HuH-7.5 (cell line): ENCODE measurements at places on chromosomes 7 and 10.

DNA sequence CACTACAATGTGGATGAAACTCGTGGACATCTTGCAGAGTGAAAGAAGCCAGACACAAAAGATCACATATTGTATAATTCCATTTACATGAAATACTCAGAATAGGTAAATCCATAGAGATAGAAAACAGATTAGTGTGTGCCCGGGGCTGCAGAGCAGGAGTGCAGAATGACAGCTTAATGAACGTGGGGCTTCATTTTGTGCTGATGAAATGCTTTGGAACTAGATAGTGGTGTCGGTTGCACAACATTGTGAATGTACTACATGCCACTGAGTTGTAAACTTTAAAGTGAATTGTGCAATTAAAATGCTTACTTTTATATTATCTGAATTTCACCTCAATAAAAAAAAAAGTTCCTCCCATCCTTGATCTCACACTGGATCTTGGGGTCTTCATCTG lies 31.8 kb upstream of the CARD11 start:
- no peak for DNase-seq

DNA sequence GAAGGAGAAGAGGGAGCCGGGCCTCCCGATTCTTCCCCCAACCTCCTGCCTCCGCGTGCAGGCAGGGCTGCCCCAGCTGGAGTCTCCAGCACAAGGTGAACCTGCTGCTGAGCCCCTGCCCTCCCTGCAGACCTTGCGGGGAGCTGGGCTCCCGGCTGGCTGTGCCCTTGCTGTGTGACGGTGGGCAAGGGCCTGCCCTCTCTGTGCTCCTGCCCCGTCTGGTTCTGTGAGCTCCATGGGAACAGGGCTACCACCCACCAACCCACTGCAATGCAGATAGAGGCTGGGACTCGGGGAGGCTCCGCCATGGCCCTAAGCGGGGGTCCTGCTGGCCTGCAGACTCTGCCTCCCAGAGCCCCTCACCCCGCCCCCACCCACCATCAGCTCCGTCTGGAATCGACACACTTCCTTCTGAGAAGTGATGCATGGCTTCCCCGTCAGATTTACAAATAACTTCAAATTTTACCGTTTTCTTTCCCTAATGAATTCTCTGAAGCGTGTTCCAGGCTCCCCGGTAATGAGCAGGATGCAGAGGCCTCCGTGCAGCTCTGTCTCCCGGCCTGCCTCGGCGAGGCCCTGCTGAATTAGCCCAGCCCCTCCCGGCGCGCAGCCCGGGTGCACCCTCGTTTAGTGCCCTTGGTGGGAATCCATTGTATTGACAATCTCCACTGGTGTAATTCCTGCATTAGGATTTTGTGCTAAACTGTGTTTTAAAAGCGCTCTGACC lies 111.0 kb downstream of the MICALL2 start:
- no peak for DNase-seq

DNA sequence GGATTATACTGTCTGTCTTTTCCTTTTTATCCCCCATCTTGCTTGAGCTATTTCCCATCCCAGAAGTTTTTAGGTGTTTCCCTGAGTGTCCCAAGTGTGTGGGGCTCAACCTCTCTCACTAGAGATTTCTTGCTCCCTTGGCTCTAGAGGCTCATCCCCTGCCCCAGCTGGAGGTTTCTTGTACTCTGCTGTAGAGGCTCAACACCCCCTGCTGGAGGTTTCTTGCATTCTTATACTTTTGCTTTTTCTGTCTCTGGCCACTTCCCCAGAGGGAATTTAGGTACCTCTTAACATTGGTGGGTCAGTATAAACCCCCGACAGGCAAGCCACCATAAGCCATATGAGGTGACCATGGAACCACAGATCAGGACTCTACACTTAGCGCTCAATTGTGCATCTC lies 114.2 kb upstream of the FAM3C start:
- no peak for DNase-seq

DNA sequence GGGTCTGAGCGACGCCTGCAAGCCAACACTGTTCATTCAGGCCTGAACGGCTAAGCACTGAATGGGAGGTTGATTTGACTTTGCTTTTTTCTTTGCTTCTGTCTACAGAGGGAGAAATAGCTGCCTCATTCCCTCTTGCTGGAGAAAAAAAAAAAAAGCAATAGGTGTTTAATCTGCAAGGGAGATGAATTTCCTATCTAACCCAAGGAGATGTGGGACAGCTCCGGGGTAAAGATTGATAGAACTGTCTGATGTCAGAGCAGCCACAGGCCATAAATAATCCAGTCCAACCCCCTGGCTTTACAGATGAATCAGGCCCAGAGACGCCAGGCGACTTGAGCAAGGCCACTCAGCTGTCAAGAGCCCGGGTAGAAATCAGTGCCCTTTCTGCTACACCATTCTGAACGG lies 168.0 kb downstream of the ARHGAP12 start:
- DNase-seq = no peak

- no peak for DNase-seq
Measured at GRCh38 chr7:113083132-113083815, 3.4 kb downstream of the GPR85 start.

DNA sequence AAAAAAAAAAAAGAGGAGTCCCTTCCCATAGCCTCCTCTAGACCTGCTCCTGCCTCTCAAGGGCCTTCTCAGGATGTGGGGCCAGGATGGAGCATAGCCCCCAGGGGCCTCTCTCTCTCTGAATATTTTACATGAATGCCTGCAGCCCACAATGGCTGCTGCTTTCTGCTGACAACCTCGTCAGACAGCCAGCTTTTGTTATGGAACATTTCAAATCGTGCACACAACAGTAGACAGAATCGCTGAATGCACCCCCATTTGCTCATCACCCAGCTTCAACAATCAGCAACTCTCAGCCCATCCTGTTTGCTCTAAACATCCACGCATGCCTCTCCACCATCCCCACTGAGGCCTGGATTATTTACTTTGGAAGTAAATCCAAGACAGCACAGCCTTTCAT lies 5.4 kb downstream of the PLAC9 start:
- no peak for DNase-seq

- DNase-seq = no peak
Measured at GRCh38 chr7:132249256-132249971, 326.9 kb downstream of the PLXNA4 start.

DNA sequence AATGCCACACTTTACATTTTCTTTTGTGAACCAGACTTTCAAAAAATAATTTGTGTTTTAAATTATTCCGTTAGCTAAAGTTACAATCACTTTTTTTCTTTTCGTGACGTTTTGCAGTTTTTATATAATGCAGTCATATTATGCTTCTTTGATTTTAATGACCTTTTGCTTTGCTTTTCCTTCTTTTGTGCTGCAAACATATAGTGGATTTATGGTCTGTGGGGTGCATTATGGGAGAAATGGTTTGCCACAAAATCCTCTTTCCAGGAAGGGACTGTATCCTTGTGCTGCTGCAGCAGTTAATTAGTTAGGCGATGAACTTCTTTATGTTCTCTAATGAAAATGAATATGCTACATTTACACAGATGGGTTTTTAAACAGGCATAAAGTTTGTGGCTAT lies 117.4 kb downstream of the MAPK8 start:
- no peak for DNase-seq

GRCh38 chr10:24358022-24358421 lies 149.1 kb downstream of the KIAA1217 start:
- no peak for DNase-seq
